NCI-H2081 treated with DMSO at 0.1 percent for 48 hours (cell line): ENCODE measurements at places on chromosomes 4 and X.

- DNase-seq = no peak
These were observed 36.7 kb downstream of the SMIM20 start for GRCh38 chr4:25950461-25951389.

DNA sequence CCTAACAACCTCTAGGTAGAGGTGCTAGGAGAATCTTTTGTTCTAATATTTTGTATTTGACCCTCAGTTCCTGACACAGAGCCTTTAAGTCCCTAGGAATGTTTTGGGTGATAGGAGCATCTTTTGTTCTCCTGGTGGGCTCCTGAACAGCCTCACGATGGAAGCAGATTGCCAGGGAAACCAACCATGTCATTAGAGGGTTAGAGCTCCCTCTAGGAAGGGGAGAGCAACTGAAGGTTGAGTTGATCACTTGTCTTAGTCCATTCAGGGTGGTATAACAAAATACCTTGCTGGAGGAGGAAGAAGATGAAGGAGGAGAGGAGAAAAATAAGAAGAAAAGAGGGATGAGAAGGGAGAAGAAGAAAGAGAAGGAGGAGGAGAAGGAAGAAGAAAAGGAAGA lies 9.2 kb downstream of the VCX start:
- DNase-seq = no peak

GRCh38 chr4:1369091-1369450 lies 22.1 kb downstream of the UVSSA start:
- DNase-seq = no peak

- no peak for DNase-seq
These were observed 1222.4 kb upstream of the PRKX start for GRCh38 chrX:4935846-4936245.

- no peak for DNase-seq
These were observed 135.0 kb downstream of the IDS start for GRCh38 chrX:149370097-149370496.

GRCh38 chrX:23737413-23737812 lies 5.7 kb downstream of the ACOT9 start:
- no peak for DNase-seq

DNA sequence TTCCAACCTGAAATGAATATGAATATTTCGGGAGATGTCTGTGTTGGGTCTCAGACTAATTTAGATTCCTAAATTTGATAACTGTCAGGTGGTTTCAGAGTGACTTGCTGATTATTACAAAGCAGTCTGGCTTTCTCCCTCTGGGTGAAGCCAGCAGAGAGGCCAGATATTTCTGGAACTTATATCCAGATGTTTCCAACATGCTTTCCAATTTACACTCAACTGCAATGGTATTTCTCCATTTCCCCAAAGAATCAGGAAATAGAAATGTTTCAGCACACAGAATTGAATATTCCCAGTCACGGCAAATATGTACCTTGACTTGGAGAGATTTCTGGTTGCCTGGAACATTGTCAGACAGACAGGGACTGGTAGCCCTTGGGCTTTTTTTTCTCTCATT lies 48.5 kb upstream of the EGFL6 start:
- DNase-seq = no peak

GRCh38 chrX:17098516-17099247 lies 152.2 kb downstream of the REPS2 start:
- no peak for DNase-seq

DNA sequence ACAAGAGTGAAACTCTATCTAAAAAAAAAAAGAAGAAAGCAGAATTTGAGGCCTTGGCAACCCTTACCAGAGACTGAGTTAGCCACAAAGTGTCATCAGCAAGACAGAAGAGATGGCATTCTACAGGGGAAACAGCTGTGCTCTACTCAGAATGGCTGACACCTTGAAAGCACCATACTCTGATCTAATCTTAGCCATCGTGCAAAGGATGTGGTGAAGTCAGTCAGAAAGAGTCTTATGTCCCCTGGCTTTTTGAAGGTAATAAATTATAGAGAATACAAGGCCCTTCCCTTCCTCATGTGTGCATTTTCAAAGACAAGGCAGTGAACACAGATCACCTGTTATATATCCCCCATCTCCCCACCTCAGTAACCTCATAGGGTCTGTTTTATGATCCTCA lies 13.2 kb downstream of the CLNK start:
- DNase-seq = no peak

- DNase-seq = no peak
These were observed 137.0 kb upstream of the PSAPL1 start for GRCh38 chr4:7571701-7572100.

- no peak for DNase-seq
These were observed 200.9 kb upstream of the PPP1R2C start for GRCh38 chrX:42978655-42979379.

DNA sequence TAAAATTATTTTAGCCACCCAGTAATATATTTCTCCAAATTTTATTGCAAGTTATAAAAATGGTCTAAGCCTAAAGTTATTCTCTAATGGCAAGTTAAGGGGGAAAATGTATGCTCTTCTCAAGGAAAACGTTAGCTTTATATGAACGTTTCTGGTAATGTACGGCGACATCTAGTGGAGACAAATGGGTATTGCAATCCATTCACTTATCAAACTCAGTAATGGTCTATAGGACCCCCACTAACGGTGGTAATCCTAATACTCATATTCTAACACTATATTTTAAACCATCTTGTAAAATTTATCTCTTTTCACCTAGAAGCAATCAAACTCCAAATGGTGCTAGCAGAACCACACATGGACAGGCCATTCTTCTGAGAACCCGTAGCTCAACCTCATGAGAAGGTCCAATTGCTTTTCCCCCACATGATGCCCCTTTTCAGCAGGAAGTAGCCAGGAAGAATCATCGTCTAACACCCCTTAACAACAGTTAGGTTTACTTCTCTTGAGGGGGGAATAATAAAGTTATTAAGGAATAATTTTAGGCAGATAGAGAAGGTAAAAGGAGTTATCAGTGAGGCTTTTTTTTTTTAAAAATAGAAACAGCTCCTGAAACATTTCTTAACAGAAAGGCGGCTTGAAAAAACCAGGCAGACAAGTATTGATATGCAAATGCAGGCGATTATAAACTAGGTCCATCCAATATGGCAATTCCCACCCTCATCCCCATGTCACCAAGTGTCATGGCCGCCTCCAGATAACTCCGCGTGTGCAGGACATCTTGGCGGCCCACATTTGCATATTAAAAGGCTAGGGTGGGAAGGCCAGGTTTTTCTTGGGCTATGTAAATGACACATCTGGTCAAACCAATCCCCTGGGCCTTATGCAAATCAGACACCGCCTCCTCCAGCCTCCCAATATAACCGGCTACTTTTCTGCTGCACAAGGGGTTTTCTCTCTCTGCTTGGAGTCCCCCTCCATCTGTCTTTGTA lies 35.0 kb downstream of the NUDT11 start:
- DNase-seq = peak; percentile 32

GRCh38 chr4:39446483-39446841 lies 12.3 kb downstream of the RPL9 start:
- no peak for DNase-seq

- no peak for DNase-seq
These were observed 166.5 kb downstream of the TBX22 start for GRCh38 chrX:80181079-80181478.

GRCh38 chrX:18961686-18962085 lies 22.2 kb downstream of the PHKA2 start:
- no peak for DNase-seq

DNA sequence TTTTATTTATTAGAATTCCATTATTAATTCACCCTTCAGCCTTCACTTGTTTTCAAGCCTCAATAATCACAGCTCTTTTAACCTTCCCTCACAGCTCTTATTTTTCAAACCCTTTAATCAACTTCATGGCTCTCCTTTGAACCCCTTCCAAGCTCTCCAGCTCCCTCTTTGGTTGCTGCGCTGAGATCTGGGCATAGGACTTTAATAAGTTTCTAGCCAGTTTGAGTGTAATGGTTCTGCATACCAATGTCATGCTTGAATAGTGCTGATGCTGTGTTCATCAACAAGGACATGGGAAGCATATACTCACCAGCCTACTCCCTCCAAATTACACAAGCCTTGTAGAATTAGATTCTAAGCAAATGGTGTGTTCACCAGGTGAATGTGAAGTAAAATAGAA lies 3.5 kb upstream of the RNF212 start:
- no peak for DNase-seq

DNA sequence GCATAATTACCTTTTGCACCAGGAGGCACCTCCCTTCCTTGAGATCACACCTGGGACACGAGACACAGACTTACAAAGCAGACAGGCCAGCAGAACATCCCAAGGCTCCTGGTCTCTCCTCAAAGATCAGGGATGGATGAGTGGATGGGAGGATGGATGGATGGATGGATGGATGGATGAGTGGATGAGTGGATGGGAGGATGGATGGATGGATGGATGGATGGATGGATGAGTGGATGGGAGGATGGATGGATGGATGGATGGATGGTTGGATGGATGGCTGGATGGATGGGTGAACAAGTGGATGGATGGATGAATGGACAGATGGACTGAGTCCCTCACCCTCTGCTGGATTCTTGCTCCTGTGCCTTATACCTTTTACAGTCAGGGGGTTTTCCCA lies 364.0 kb downstream of the BCOR start:
- DNase-seq = no peak

DNA sequence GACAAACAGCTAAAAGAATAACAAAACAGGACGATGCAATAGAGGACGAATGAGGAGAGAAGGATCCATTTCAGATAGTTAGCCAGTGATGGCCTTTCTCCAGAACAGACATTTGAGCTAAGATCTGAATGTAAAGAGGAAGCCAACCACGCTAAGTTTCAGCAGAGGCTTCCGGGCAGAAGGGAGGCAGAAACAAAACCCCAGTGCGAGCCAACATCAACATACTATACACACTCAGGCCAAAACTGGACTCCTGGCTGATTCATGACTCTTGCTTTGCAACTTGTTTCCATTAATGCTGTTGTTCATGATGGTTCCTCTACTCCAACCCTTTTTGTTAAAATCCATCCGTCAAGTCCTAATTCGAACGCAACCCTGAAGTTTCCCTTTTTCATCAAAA lies 730.3 kb downstream of the TRIML1 start:
- DNase-seq = no peak

GRCh38 chrX:3407781-3408180 lies 61.3 kb upstream of the MXRA5 start:
- DNase-seq = no peak

GRCh38 chrX:70141373-70141772 lies 8.1 kb downstream of the IGBP1 start:
- DNase-seq = no peak

DNA sequence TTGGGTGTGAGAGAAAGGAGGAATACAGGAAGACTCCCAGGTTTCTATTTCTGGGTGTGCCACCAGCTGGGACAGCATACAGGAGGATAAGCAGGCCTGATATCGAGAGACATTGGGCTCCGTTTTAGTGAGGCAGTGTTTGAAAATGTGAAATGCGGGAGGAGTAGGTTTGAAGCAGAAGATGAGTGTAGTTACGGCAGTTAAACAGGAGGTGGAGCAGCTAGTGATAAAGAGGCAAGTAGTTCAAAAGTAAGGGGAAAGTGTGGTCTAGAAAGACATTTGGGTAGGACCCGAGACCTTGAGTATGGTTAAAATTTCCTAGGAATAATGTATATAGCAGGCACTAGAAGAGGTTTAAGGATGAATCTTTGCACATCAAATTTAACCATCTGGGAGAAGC lies 42.4 kb downstream of the DCUN1D4 start:
- no peak for DNase-seq

GRCh38 chr4:54754394-54754793 lies 96.6 kb downstream of the KIT start:
- no peak for DNase-seq
